CD4-positive, alpha-beta T cell treated with Interleukin-17A for 4 hours (primary cell): ENCODE measurements at places on chromosomes 6 and 20.

- DNase-seq, result no peak
Observed at GRCh38 chr6:46628498-46628897, 24.1 kb downstream of the CYP39A1 start.

DNA sequence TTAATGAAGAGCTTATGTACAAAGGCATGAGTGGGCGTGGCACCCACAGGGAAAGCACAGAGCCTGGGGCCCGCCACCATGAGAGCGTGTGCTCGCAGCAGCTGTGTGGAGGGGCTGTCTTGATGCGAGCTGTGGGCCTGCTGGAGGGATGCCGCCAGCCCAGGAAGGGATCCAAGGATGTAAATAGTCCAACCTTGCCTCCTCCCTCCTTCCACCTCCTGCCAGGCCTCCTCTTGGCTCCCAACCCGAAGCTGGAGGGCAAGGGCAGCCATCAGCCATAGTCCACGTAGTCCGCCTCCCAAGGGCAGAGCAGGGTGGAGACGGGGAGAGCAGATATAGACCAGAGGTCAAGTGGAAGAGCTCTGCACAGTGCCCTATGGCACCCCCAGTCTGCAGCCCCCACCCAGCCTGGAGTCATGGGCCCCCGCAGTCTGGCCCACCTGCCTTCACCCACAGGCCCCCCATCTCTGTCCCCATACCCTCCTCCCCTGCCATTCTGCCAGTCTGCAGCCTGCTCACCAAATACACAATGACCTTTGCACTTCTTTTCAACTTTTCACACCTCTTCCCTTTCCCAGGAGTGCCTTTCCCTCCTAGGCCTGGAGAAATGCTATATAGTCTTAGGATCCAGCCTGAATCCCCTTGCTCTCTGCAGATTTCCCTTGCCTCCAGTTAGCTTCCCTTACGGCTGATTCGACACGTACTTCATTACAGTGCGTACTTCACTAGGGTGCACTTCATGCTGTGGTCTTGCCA, 77.1 kb downstream of the SHLD1 start:
- no peak for DNase-seq

DNA sequence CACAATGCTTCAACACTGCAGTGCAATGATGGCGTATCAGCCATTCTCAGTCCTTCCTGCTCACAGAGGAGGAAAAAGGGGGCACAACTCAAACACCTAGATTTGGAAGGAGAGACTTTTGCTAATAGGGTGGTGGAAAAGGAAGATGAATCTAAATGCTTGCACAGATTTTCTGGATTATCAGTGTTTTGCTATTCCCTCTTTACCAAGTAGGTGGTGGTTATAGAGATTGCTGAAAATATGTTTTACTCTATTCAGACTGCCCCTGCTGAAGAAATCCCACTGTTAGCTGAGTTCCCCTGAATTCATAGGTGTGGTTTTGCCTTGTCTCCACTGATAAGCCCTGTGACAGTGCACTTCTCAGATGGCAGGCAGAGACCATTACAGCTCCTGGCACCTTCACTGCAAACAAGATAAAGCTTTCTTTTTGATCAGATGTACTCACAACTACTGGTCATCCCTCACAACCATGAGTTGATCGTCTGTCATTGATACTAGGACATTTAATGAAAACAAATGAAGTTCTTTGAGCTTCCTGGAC, 311.4 kb downstream of the KIF16B start:
- DNase-seq, result no peak

- no peak for DNase-seq
Observed at GRCh38 chr6:71194724-71195123, 93.9 kb upstream of the OGFRL1 start.

GRCh38 chr6:137638926-137639706, 144.9 kb upstream of the OLIG3 start:
- DNase-seq, result no peak

DNA sequence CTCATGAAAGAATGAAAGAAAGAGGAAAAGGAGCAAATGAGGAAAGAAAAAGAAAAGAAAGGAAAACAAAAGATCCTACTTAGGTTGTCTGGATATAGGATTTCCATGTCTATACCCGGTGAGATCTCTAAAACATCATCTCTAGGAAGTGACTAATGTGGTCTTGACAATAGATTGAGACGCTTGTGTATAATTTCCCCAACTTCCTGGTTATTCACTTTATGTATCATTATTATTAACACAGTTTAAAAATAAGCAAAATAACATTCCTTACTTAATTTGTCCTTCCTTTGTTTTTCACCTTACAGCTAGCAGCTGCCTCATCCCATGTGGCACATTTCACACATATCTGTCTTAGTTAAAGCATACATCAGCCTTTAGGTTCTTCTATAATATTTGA, 27.0 kb downstream of the LAMA4 start:
- no peak for DNase-seq

- DNase-seq, result no peak
Observed at GRCh38 chr6:34031625-34032383, 114.1 kb downstream of the GRM4 start.

DNA sequence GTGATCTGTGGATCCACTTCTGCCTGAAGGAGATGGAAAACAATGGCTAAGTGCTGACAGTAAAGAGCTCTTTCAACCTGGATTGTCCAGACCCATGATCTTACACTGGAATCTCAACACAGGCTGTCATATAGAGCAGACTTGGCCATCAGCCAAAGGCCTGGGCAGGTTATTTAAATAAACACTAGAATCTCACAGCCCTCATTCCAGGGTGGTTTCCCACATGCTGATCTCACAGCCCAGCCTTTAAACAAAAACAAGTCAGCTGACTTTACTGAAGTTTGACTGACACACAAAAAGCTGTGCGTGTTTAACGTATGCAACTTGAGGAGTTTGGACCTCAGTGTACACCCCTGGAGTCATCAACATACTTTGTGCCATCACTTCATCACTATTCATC, 28.4 kb downstream of the SYNDIG1 start:
- DNase-seq, result no peak

DNA sequence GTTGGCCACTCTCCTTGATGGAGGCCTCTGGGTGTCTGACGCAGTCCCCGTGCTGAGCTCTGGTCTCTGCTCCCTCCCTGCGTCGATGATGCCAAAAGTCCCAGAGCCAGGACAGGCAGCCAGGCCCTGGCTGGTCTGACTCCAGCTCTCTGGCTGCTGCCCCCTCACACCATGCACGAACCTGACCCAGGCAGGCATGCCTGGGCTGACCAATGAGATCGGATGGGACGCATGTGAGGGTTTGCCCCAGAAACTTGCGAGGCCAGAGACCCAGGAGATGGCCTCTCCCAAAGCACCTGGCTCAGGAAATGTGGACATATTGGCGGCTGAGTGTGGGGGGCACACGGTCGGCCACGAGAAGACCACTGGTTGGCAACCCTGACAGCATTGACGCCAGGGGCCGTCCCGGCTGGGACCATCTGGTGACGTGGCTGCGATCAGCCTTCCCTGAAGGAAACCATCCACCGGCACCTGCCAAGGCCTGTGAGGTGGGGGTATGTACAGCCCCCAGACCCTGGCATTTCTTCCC, 51.2 kb upstream of the FRMD1 start:
- no peak for DNase-seq

GRCh38 chr6:80161434-80161833, 55.0 kb downstream of the BCKDHB start:
- no peak for DNase-seq

GRCh38 chr20:59182401-59183044, 18.9 kb downstream of the ZNF831 start:
- DNase-seq, result no peak

- DNase-seq, result no peak
Observed at GRCh38 chr6:135801755-135802465, 49.6 kb upstream of the PDE7B start.

DNA sequence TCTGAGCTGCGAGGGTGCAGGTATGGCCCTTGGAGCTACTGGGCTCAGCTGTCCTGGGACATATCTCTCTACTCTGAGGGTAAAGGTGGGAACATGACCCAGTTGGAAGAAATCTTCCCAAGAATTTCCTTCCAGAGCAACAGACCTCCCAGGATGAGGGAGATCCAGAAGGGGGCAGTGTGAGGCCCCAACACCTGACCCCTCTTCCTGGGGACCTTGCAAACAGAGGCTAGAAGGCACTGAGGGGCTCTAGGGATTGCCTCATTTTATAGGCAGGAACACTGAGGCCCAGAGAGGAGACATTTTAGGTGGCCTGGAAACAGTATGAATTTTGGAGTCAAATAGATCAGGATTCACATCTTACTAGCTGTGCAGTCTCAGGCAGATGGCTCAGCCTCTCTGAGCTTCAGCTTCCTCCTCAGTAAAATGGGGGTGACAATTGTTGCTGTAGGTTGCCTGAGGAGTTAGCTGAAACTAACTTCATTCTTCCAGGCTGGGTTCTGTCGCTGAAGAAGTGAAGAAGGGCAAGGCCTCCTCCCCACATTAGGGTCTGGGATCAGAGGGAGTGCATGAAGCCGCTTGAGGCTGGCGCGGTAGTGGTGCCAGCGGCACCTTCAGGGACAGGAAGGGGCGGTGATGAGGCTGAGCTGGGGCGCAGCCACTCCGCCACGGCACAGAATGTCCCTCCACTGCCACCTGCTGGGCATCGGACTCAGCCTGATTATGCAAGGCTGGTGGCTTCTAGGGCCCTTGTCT, 11.4 kb downstream of the KCNK17 start:
- DNase-seq, result peak; percentile 88

- no peak for DNase-seq
Observed at GRCh38 chr6:159801935-159802334, 1.9 kb downstream of the PNLDC1 start.

DNA sequence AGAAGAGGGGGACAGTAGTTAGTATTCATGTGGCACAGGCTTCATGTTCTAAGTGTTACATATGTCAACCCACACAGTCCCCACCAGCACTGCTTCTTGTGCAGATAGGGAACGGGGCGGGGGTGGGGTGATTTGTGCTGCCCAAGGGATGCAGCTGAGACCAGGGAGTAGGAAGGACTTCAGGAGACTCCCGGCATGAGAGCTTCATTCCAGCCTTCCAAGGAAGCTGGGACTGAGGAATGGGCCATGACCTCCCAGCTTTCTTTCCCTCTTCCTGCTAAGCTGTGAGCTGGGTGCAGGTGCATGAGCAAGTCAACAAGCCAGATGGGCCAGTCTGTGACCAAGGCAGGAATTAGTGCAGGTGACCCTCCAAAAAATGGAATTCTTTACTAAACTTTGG, 9.2 kb downstream of the BEND3 start:
- no peak for DNase-seq

GRCh38 chr6:30562470-30563425, 5.7 kb downstream of the PRR3 start:
- no peak for DNase-seq

DNA sequence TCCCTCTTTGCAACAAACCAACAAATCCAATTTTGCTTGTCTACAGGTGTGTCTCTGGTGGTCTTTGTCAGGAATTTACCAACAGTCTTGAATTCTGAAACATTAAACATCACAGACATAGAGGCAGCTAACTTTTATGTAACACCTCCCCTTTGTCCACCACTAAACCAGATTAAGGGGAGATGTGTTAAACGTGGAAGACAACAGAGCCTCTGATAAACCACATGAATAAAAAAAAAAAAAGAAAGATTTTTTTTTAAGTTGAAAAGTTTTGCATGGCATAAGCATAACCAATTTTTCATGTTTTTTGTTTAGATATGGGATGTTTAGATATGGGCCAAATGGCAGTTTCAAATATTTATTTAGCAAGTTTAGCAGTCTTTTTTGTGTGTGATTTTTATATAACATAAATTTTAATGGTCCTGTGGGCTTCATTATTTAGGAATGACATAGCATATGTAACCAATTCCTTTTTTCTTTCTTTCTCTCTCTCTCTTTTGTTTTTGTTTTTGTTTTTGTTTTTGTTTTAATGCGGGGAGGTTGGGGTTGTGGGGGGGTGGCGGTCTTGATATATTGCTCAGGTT, 60.7 kb upstream of the BTN3A2 start:
- no peak for DNase-seq

DNA sequence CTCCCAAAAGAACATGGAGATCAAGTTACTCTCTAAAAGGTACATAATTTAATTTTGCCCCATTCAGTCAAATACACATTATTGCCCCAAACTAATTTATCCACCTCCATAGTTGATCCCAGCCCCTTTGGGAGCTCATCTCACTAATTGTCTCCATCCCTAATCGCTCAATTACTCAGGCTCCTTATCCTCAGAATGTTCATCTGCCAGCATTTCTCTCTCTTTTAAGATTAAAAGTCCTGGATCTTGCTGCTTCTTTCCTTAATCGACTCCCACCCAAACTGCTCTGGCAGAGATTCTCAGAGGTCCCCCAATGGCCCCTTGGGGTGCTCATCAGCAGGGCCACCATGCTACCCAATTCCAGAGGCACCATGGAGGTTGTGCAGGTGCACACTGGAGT, 18.4 kb upstream of the NNAT start:
- DNase-seq, result no peak

- no peak for DNase-seq
Observed at GRCh38 chr6:56572788-56573471, 69.8 kb downstream of the DST start.

GRCh38 chr20:33159713-33160112, 8.2 kb upstream of the BPIFA2 start:
- no peak for DNase-seq

DNA sequence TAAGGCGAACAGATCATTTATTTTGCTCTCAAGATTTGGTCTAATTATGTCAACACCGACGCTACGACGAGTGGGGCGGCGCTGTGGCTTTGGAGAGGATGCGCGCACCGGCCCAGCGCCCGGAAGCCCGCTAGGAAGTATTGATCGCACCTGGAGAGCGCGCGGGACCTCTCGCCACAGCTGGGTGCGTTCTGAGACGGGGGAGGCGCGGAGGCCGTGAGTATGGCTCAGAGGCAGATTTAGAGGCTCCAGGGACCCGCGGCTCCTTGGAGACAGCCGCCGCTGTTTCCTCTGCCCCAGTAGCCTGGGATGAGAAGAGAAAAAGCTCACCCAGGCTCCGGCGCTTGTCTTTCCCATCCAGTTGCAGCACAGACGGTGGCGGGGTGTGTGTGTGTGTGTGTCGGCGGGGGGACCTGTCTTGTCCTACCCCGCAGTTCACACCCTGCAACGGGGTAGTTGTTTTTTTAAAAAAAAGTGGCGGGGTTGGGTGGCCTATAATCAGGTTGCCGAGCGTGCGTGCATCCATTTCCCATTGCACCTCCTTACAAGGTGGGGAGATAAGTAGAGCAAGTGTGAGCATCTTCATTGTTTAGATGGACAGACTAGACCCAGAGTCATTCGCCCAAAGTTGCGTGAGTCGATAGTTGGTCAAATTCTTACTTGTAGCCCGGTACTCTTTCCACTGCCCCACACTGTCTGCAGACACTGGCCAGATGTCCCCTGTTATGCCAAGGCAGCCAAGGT, 11.2 kb downstream of the TFAP2D start:
- no peak for DNase-seq

GRCh38 chr6:108001696-108002231, 43.8 kb upstream of the SEC63 start:
- DNase-seq, result no peak
